Ascending aorta (tissue), 2 donors: ENCODE measurements at places on chromosomes 13 and 19. TPM values are rescaled to one million over a fixed set of nuclear protein-coding genes. Genes with fewer than 3 reads are reported as not detected.

Gene ARRDC5
- 8.6 TPM for total RNA-seq

DNA sequence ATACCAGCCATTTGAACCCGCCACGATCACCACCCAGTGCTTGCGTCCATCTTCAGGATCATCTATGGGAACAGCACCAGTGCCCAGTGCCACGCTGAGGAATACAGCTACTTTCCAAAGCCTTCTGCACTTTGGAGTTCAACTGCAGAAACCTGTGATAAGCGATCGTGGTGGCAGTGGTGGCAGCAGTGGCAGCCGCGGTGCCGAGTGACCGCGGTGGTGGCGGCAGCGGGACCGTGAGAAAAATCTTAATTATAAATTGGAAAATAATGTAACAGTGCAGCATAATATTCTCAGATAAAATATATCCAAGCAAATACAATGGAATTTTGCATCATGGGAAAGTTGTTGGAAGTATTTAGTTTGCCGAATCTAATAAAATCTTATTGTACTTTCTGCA is 2270.9 kb downstream of the PCDH9 start:
- no peaks in the 10 kb centered on the region for H3K27me3 ChIP-seq
- no peaks in the 10 kb centered on the region for H3K36me3 ChIP-seq
- no peak overlapping the region for H3K27ac ChIP-seq
- no peak overlapping the region for H3K4me3 ChIP-seq
- no peak for DNase-seq

DNA sequence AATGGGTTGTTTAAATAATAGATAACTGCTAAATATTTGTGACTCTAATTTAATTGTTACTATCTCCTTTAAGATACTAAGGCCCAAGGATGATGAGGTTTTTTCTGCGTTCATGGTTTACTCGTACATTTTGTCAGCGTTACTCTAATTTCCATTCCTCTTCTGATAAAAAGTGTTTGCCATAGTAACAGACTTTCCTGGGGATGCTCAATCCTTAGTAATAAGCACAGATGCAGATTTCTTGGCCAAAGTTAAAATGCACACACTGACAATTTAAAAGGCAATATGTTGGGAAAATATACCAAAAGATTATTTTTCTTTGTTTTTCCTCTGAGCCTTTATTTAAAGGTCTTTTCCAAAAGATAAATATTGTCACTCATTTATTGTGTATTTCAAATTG is 149.6 kb downstream of the IRS2 start:
- H3K27ac ChIP-seq: no peak overlapping the region
- no peaks in the 10 kb centered on the region for H3K4me1 ChIP-seq
- no peaks in the 10 kb centered on the region for H3K36me3 ChIP-seq
- H3K27me3 ChIP-seq: no peaks in the 10 kb centered on the region
- H3K4me3 ChIP-seq: no peak overlapping the region

GRCh38 chr19:49272204-49272603 is 52.8 kb downstream of the SLC6A16 start:
- H3K27me3 ChIP-seq: no peaks in the 10 kb centered on the region
- H3K4me3 ChIP-seq: no peak overlapping the region
- H3K4me1 ChIP-seq: no peaks in the 10 kb centered on the region
- H3K27ac ChIP-seq: no peak overlapping the region
- no peaks in the 10 kb centered on the region for H3K36me3 ChIP-seq

DNA sequence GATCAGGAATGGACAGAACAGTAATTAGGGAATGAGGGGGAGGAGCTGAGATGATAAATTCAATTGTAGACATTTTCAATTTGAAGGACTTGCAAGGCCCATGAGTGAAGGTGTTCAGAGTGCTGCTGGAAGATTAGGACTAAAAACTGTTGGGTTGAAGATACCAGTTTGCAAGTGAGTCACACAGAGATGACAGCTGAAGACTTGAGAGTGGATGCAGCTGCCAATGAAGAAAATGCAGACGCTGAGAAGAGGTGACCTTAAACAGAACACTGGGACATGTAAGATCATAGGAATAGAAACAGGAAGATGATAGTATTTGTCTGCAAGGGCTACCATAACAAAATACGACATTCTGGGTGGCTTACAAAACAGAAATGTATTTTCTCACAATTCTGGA is 1716.5 kb upstream of the SLC10A2 start:
- no peak overlapping the region for H3K27ac ChIP-seq
- H3K36me3 ChIP-seq: no peaks in the 10 kb centered on the region
- H3K4me3 ChIP-seq: no peak overlapping the region

GRCh38 chr19:28966737-28967399 is 246.1 kb downstream of the UQCRFS1 start:
- no peak overlapping the region for H3K4me3 ChIP-seq
- DNase-seq: no peak
- no peaks in the 10 kb centered on the region for H3K4me1 ChIP-seq

DNA sequence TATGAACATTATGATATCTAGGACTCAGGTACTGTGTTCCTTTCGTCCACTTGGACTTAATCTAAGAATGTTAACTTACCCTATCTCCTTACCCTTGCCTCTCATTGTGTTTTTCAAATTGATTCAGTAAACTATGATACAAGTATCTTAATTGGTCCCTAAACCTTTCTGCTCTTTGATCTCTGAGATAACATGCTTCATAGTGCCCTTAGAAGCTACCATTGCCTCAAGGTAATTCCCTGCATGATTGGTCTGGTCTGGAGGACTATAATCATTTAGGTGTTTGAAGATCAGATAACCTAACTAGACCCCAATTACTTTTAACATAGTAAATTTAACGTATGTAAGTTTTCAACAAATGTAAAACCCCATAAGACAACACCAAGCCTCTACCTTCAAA is 169.9 kb upstream of the NBEA start:
- H3K27ac ChIP-seq: no peak overlapping the region
- no peaks in the 10 kb centered on the region for H3K36me3 ChIP-seq
- H3K27me3 ChIP-seq: no peaks in the 10 kb centered on the region
- no peaks in the 10 kb centered on the region for H3K4me1 ChIP-seq
- no peak for DNase-seq
- H3K4me3 ChIP-seq: no peak overlapping the region
